ENCODE measurements at places on chromosomes 7 and 10.

DNA sequence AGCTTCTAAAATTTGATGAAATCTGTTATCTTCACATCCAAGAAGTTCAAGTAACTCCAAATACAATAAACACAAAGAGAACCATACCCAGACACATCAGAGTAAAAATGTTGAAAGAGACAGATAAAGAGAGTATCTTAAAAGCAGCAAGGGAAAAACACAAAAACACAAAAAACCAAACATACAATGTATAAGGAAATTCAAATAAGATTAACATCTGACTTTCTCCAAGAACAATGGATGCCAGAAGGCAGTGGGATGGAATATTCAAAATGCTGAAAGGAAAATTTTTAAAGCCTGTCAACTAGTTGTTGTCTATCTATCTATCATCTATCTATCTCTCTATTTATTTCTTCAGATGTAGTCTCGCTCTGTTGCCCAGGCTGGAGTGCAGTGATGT lies 72.4 kb upstream of the MKLN1 start:
- DNase-seq = no peak

DNA sequence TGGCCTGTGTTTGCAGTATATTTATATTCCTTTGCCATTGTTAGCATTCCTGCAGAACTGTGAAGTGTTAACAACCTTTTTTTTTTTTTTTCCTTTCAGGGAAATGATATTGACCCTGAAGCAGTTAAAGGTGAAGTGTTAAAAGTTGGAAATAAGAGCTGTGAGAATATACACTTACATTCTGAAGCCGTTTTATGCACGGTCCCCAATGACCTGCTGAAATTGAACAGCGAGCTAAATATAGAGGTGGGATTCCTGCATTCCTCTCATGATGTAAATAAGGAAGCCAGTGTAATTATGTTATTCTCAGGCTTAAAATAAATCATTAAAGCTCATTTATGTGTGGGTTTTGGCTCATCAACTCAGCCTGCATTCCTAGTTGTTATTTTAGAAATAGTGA lies 92.8 kb upstream of the CAPZA2 start:
- no peak for DNase-seq

- DNase-seq = no peak
Measured at GRCh38 chr10:43206391-43207235, 60.3 kb downstream of the RASGEF1A start.

DNA sequence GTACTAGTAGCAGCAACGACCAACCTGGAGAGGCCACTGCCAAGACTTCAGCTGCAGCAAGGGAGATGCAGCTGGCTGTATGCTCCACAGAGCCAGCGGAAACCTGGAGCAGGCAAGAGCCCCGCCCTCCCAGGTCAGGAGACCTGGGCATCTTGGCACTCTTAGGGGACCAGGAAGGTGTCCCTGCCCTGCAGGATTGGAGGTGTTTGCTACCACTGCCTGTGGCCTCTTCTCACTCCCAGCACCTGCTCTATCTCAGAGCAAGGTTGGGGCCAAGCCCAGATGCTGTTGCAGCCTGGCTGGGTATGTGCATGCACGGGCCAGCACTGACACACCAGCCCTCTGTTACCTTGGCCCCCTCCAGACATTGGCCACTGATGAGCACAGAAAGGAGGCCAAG lies 1512.8 kb downstream of the REEP3 start:
- no peak for DNase-seq

DNA sequence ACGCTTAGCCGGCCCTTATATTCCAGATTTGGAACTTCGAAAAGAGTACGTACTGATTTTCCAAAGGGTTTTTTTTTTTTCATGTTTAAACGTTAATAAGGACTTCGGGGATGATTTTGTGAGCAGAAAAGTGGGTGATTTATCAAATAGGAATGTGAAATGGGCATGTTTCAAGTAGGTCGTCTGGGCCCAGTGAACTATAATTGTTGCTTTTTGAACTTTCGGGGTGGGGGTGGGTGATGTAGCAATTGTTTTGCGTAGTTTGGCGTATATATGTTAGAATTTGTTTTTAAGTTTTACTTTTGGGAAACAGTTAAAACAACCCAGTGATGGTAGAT lies 299 bp upstream of the PBLD start:
- no peak for DNase-seq

DNA sequence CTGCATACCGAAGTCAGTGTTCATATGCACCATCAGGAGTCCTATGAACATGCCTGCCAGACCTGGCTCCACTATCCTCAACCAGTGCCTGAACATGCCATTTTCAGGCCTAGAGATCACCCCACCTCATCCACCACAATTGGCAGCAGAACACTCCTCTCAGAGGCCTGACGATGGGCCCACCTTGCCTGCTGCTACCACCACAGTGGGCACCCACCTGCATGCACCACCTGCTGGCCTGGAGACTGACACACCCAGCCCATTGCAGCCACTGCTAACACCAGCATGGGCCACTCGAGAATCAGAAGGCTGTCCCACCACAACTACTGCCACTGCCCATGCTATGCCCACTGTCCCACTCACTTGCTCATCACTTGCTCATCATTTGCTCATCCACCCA lies 130.7 kb upstream of the FAM13C start:
- DNase-seq = no peak

DNA sequence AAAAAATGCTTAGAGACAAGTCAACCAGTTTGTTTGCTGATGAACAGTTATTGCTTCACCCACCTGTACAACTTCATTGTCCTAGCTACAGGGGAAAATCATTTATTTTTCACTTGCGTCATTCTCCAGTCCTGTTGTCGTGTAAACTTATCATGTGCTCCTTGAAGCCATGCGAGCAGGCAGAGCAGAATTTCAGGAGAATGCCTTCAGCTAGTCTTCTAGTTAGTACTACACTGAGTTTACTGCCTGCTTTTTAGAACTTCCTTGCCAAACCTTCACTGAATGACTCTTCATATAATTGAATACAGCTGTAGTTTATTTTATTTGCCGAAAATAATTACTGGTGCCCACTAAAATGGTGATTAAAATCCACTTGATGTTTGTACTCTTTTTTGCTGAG lies 15.6 kb downstream of the RPA3 start:
- no peak for DNase-seq

- no peak for DNase-seq
Measured at GRCh38 chr7:18191341-18191740, 163.7 kb upstream of the PRPS1L1 start.

GRCh38 chr7:157278791-157279724 lies 57.7 kb upstream of the DNAJB6 start:
- DNase-seq = no peak

DNA sequence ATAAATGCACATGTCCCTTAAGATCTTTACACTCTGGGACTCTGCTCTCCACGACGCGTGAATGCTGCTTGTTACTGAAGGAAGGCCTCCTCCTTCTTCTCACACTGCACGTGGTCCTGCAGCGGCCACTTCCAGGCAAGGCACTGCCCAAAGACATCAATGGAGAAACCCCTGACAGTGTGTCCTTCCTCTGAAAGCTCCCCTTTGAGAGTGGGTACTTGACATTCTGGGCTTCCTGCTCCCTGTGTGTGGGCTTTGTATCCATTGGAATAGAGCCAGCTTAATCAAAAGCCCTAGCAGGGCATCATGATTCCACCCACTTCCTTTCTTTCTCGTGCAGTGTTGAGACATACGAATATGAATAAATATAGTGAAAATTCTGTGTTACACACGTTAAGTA lies 69.7 kb upstream of the STK17A start:
- DNase-seq = no peak

DNA sequence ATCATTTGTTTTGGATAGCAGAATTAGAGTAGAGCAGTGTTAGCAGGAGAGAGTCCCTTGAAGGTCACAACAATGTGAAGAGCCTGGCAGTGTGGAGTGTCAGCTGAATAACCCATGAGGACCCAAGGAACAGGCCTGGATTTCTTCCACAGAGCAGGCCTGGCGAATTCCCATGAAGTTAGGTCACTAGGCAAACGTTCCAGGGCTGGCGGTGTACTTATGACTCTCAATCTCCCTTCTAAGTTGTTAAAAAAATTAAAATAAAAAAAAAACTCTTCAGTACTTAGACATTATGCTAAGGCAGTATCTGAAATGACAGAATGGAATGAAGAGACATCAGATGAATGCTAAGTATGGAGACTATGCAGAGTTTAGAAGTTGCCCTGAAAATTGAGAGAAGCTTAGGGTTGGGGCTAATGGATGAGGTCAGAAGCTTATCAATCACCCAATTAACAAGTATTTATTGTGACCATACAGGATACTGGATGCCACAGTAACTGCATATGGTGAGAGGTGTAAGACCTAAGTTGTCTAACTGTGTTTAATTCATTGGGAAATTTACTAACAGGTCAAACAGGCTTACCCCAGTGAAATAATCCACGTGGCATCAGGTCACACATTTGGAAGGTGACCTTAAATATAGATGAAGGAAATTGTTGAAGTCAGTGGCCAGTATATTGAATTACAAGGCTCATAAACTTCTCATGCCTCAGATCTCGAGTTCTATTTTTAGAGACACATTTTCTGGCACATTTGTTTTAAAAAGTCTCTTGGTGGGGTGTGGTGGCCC lies 126.2 kb upstream of the NRP1 start:
- DNase-seq = no peak

GRCh38 chr10:44419790-44420549 lies 35.1 kb upstream of the CXCL12 start:
- DNase-seq = no peak

- DNase-seq = no peak
Measured at GRCh38 chr7:124765401-124766352, at the start of gene GPR37. TSS of gene GPR37 (minus strand) at chr7:124765792. CDS start at chr7:124764976, 816 bp downstream.

DNA sequence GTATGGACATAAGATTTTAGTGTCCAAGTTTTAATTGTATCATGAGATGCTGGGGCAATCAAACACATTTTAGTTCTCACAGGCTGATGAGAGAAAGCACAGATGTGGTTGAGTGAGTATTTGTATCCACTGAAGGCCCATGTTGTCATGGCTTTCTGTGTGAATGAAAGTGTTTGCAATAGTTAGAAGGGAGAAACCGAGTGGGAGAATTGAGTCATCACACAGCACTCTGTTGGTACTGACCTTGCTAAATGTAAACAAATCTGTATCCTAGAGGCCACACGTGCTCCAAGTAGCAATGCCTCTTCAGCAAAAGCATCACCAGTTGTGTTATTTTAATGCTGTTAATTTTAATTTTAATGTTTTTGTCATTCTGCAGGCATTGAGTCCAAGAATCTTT lies 121.2 kb downstream of the EMX2 start:
- no peak for DNase-seq

GRCh38 chr10:30587522-30588031 lies 42.0 kb downstream of the LYZL2 start:
- no peak for DNase-seq

DNA sequence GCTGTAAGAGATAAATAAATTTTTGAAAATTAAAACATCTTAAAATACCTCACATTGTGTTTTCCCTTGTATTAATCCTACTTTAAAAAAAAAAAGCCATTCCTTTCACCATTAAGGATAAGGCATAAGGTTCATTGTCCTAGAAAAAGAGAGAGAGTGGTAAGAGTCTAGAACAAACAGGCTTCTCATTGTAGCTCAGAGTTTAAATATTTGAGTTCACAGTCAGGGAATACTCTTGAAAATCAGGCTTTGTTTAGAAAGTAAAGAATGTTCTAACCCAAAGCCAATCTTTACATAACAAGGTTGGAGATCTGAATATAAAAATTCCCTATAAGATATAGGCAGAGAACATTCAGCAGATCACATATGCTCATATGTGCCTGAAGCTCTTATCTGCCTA lies 40.2 kb upstream of the TES start:
- DNase-seq = no peak

- DNase-seq = no peak
Measured at GRCh38 chr7:134747326-134747725, 32.1 kb upstream of the CALD1 start.

Data from stimulated activated CD8-positive, alpha-beta memory T cell treated with anti-CD3 and anti-CD28 coated beads, Interleukin-15, amount 100 ng/mL, for 4 hours (primary cell).